ENCODE measurements at places on chromosomes 12 and 14.

- no peak for DNase-seq
These were observed at the start of gene MMP19 for GRCh38 chr12:55842681-55843429. Gene MMP19 (minus strand): TSS chr12:55842936. CDS start chr12:55842830, 106 bp downstream.

- DNase-seq = no peak
These were observed 3.7 kb upstream of the DENND5B start for GRCh38 chr12:31594681-31595080.

DNA sequence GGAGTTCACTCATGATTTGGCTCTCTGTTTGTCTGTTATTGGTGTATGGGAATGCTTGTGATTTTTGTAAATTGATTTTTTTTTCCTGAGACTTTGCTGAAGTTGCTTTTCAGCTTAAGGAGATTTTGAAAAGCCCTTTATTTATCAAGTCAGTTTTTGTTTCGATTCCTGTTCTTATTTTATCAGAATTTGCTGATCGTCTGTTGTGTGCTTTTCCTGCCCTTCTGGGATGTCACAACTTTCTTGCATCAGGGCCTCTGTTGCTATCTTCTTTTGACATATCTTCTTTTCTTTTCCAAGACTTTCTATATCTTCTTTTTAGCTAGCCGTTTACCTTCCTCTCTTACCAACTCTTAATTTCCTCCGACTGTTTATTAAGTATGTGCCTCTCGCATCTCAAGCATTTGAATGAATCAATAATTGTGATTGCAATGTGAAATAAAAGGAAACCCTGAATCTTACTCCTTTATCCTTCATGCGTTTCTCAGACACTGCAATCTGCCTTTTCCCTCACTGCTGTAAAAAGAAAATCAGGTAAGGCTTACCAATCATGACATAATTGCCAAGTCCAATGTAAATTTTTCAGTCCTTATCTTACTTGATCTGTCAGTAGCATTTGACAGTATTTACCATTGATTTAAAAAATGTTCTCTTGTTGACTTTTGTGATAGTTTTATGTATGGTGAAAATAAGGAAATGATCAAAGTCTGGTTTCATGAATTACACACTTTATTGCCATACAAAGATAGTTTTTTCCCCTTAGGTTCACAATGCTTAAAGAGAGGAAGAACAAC lies 53.0 kb downstream of the ETNK1 start:
- DNase-seq = no peak

GRCh38 chr14:104753528-104754212 lies 723 bp downstream of the SIVA1 start:
- no peak for DNase-seq

- no peak for DNase-seq
These were observed 86.5 kb upstream of the CRY1 start for GRCh38 chr12:107179871-107180270.

DNA sequence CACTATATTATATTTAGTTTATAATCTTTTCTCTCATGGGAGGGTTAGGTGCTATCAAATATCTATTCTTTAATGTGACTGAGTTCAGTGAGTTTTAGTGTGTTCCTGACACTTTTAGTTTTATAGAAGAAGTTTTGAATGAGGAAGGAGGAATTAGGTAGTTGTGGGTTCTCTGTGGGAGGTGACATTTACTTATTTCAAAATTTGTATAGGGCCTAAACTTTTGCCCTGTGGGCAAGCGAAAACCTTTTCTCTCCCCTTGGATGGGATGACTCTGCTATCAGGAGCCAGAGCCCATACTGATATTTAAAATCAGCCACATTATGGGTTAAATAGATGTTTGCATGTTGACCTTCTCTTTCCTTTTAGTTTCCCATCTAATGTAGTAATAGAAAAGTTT lies 43.6 kb downstream of the SPATS2 start:
- DNase-seq = no peak

- no peak for DNase-seq
These were observed 74.3 kb upstream of the PRMT8 start for GRCh38 chr12:3416670-3417069.

- no peak for DNase-seq
These were observed 150.9 kb upstream of the WSCD2 start for GRCh38 chr12:107978201-107978600.

- DNase-seq = no peak
These were observed 85.2 kb downstream of the KTN1 start for GRCh38 chr14:55665067-55665675.

DNA sequence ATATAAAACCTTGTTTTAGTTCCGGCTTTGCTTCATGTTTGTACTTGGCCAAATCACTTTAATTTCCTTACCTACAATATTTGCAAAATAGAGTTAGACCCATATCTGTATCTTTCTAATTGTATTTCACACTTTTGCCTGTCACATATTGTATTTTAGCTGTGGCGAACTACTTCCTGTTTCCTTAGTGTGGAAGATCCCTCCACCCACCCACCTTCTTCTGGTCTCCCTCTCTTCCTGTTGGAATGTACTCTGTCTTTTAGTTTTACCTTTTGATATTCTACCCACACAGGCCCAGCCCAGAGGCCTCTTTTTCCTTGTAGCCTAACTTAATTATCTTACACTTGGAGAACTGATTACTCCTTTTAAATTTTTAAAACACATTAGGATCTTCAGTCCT lies 78.2 kb downstream of the SCN8A start:
- no peak for DNase-seq

GRCh38 chr14:54627219-54627539 lies 60.3 kb downstream of the SAMD4A start:
- no peak for DNase-seq

- no peak for DNase-seq
These were observed 206.3 kb downstream of the ACSS3 start for GRCh38 chr12:81284137-81284536.

DNA sequence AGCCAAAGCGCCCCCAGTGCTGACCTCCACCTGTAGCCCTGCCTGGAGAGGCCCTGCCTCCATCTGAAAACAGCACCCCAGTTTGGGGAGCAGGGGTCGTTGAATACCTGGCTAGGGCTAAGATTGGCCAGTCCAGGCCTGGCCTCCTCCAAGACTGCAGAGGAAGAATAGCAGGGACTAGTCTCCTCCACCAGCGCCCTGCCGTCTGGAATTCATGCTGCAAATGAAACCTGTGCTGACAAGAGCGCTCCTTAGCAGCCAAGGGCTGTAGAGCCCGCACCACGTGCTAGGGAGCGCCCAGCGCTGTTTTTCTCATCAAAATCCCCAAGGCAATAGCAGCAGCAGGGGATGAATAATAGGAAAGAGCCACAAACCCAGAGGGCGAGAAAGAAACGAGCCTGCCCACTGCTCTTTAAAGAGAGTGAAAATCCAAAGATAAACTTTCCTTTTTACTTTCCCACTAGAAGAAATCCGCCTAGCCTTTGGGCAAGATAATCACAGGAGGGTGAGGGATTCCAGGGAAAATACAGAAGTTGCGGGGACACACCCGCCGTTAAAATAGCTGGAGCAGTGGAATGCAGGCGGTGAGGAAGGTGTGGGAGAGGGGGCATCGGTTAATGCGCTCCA lies 3.3 kb downstream of the COL2A1 start:
- DNase-seq = no peak

- no peak for DNase-seq
These were observed 29.9 kb upstream of the YBX3 start for GRCh38 chr12:10753059-10753458.

- no peak for DNase-seq
These were observed 399.0 kb downstream of the NAV3 start for GRCh38 chr12:78229591-78230101.

- no peak for DNase-seq
These were observed 16.5 kb downstream of the SELPLG start for GRCh38 chr12:108616941-108617858.

DNA sequence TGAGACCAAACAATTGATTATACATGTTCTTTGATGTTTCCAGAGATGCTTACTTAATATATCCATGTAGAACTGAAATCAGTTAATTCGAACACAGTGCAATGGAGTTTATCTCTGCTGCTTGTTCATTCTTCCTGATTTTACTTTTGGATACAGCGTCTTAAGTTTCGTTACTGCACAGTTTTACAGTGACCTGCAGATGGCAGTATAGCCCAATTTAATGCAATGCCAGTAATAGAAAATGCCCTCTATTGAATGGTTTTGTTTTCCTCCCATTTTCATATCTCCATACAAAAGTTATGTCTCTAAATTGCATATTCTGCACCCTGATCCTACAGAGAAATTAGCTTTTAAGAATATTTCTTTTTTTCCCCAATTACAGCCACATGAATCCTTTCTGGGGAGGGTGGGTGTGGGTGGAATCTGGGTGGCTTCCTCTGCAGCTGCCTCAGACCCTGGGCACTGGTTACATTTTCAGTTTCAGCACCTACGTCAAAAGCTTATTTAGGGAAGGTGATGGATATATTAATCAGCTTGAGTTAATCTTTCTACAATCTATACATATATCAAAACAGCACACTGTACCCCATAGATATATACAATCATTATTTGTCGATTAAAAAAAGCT lies 101.1 kb upstream of the DCD start:
- DNase-seq = no peak

Measured in activated CD8-positive, alpha-beta memory T cell treated with anti-CD3 and anti-CD28 coated beads for 48 hours (primary cell).